ENCODE measurements at places on chromosomes 12 and 14.

- no peak for DNase-seq
These were observed 146.4 kb downstream of the BMP4 start for GRCh38 chr14:53810221-53810620.

DNA sequence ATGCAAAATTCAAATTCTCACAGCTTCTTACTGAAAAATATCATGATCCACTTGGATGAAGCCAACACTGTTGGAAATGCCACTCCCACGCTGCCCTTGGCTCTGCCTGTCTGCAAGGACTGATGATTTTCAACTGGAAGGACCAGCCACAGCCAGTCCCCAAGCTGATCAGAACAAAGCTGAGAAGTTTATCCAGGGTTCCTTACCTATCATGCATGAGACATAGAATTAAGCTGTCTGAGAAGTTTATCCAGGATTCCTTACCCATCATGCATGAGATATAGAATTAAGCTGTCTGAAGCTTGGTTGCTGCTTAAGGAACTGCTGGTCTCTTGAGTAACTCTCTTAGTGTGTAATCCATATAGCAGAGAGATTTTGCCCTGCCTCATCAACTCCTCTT lies 159.8 kb upstream of the TMEM260 start:
- DNase-seq, result no peak

DNA sequence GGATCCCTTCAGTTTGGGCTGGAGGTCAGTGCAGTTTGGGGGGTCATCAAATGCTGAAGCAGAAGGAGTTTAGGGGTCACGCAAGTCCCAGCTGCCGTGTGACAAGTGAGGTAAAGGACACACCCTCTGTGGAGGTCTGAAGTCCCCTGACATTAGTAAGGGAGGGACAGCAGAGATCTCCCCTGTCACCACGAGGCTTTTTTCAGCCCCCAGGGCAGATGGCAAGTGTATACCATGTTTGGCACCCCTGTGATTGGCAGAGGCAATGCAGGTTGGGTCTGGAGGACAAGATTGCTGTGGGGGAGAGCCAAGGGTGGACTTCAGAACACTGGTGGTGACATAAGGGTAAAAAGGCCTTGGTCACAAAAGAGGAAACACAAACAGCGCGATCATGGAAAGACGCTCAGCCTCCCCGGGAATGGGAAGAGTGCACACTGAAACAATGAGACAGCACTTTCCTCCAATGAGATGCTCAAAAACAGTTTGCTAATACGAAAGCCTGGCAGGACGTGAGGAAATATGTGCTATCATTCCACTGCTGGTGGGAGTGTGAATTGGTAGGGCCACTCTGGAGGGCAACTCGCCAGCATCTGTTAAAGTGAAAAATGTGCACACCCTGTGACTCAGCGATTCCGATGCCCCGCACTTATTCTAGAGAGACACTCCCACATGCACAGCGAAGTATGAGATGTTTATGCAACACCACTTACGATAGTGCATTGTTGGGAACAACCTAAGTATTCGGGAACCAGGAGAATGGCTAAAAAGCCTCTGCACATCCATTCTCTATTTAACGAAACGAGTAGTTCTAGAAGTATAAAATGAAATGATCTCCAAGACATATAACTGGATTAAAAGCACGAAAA lies 14.4 kb upstream of the CD27 start:
- peak; percentile 63 for DNase-seq

DNA sequence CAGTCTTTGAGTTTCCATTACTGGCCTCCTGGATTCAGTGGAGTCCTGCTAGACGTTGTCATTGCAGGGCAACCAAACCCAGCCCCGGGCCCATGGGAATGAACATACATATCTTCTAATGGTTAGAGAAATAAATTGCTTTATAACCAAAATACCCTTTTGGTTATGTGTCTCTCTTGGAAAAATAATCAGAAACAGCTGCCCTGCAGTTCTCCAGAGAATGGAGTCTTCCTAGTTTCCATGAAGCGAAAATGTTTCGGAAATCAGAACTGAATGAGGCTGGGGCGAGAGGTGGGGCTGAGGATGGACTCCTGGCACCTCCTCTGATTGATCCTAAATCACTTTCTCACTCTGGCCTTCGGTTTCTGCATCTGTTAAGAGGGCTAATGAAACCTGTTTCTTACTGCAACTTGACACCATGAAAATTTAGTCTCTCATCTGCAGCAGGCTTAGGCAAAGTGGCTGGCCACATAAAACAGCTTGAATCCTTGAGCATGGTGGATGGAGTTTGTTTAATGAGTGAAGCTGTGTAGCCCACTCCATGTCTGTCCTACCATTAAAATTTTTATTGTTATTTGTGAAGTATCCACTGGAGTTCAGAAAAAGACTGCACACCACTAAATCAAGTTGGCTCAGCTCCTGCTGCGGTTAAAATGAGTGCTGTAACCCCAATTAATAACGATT lies 198.9 kb downstream of the CACNA1C start:
- DNase-seq, result no peak

GRCh38 chr14:33833706-33834465 lies 117.0 kb downstream of the EGLN3 start:
- no peak for DNase-seq

DNA sequence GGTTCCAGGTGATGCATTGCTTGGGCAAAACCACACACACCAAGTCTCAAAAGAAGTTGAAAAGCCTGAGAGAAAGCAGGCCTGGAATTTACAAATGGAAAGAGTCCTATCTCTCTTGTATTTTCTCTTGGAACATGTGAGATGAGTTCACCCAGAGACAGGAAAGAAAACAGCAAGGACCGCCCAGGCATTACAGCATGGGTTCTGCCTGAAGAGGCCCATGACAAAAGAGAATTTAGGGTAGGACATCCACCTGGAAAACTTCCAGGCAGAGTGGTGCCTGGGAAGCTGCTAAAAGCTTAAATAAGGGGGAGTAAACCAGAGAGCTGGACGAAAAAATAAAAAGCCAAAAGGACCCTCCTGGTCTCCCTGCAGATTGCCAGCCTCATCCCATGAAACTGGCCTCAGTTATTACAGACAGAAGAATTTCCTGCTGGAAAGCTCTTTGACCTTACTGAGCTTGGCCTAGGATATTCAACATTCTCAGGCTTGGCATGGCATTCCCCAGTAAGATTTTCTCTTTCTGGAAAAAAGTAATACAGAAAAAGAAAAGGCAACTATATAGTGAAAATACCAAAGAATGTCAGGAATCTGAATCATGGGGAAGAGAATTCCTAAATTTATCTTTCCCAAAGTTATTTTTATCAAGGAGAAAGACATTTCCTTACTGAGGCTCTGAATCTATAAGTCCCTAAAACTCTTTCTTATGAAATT lies 121.3 kb upstream of the NUDT4 start:
- no peak for DNase-seq

GRCh38 chr12:26773313-26774104 lies 59.5 kb downstream of the ITPR2 start:
- no peak for DNase-seq

GRCh38 chr14:30882431-30882830 lies 8.1 kb downstream of the COCH start:
- no peak for DNase-seq

DNA sequence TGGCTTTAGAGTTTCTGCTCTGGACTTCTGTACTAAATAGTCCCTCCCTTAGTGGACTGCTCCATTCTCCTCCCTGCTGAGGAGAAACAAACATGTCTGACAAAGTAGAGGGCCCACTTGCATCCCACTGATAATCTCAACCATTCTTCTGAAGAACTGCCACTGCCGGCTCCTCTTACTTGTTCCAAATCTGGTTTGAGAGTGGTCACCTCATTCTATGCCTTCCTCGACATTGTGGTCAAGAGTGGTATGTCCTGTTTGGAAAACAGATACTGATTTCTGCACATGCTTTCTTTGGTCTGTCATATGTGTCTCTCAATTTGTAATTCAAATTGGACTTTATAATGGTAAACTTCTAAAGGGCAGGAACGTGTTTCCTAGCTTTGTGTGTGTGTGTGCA lies 36.3 kb upstream of the PLEKHA5 start:
- no peak for DNase-seq

DNA sequence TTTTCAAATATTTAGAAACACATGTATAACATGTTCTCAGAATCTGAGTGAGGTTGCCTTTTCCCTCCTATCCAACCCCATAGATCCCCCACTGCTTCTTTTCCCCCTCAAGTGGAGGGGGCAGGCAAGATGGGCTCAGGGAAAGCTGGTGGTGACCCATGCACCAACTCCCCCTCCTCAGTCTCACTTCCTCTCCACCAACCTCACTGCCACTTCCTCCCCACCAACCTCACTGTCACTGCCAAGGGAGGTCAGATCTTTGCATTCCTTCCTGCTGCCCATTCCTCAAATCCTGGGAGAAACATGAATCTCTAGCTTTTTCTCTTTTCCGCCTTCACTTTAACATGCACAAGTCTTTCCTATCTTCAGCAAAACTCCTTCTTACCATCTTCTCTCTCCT lies 48.7 kb downstream of the SPTB start:
- no peak for DNase-seq

DNA sequence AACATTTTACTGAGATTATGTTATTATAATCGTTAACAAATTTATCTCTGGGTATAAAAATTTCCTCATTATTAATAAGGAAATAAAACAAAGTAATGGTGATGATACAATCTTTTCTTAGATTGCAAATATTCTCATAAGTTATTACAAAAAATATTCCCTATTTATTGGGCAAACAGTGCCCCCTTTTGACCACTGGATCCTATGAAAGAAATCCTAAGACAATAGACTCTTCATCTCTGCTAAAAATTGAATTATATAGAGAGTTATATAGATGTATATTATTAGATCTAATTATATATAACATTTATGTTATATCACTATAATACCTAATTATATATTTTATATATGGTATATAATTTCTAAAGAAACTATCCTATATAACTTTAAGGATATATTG lies 94.2 kb upstream of the FGD4 start:
- DNase-seq, result no peak

DNA sequence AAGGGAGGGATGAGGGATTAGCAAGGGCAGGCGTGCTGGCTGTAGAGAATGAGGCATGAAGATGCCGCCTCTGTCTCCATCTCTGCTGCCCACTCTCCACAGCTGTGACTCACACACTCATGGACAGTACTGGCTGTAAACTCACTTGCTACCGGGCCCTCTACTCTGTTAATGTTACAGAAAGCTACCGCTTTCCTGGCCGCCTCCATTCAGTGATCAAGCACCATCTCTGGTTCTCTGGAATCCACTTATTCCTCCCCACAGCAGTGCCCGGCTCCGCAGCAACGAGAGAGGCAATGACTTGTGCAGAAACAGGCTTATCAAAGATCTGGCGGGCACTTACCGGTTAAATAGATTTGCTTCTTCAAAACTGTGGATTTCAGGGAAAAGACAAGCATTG lies 34.8 kb downstream of the AMN start:
- DNase-seq, result no peak

DNA sequence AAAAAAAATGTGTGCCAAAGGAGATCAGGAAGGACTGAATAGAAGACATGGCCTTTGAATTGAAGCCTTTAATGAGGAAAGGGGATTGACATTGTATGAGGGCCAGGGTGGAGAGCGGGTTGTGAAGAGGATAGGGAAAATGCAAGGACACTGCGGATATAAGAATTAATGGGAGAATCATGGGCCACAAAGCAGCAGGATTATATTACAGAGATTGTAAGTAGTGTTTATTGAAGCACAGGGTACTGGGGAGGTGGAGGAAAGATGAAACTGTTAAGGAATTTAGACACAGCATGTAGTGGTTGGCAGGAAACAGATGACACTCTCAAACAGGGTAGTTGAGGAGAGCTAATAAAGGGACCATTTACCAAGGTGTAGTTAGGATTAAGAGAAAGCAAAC lies 16.4 kb upstream of the POC1B start:
- DNase-seq, result no peak

DNA sequence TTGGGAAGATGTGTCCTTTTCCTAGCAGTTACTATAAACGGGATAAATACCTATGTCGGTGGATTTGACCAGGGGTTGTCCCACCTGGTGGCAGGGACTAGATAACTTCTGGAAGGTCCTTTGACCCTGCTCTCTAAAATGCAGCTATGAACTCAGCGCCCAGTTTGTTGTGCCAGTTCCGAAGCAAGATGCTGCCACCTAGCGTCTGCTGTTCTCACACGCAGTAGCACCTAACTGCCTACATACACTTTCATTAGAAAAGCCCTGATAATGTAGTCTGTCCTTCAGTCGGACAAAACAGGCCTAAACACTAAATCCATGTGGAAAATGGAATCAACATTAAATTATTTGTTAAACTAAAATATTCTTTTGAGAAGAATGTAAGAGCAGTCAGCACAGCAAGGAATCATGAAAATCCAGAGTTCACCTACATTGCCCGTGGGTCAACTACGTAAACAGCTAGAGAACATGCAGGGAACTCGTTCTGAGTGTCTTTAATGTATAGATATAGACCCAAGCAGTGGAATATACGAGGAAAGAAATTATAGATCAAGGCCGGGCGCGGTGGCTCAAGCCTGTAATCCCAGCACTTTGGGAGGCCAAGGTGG lies 51.1 kb upstream of the CRACR2A start:
- DNase-seq, result peak; percentile 57

DNA sequence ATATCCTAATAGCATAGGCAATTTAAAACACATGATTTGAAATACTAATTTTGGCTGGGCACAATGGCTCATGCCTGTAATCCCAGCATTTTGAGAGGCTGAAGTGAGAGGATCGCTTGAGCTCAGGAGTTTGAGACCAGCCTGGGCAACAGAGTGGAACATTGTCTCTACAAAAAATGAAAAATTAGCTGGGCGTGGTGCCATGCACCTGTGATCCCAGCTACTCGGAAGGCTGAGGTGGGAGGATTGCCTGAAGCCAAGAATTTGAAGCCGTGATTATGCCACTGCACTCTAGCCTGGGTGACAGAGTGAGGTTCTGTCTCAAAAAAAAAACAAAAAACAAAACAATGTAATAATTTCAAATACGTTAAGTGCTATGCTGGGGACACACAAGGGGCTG lies 83.3 kb downstream of the SSPN start:
- no peak for DNase-seq

- DNase-seq, result no peak
These were observed 75.5 kb upstream of the CPM start for GRCh38 chr12:69008520-69008919.

DNA sequence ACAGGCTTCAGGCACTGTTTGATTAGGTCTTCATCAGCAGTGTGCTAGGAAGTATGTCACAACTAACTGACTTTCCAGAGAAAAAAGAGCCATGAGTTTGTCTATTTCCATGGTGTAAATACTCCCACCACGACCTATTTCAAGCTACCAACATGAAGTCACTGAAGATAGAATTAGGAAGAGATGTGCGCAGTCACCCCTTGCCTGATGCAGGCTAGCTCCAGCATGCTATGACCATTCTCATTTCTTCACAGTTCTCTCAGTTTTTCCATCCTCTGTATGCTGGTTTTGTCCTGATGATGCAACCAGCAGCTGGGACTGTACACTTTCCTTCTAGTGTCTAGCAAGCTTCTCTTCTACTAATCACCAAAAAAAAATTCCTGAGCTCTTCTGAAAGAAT lies 191.6 kb upstream of the NUDT4 start:
- DNase-seq, result no peak

Data from kidney capillary endothelial cell (primary cell).